ENCODE measurements at places on chromosomes 1 and 21. TPM values are rescaled to one million over a fixed set of nuclear protein-coding genes. Genes with fewer than 3 reads are reported as not detected.

DNA sequence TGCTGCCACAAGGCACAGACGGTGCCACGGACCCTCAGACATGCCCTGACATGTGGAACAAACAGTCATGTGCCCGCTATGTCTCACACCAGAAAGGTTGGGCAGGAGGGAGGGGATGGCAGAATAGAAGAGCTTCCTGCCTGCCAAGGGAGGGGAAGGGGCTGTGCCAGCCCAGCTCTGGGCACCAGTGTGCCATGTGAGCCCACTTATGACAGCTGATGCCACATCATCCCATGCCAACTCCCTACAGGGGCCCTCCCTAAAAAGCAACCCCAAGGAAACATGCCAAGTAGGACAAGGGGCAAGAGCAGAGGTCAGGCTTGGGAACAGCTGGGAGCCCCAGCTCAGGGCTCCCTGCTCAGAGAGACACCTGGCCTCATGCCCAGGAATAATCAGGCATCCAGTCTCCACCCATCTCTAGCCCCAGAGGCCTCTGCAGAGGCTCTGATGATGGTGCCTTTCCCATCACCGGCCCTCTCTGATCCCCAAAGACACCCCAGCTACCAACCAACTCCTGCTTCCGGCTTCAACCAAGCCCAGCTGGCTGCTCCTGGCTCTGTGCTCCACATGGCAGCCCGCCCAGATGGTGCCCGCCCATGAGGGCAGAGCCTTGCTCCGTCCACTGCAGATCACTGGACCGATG lies 10.3 kb downstream of the ADGRB2 start:
- no peak for DNase-seq

DNA sequence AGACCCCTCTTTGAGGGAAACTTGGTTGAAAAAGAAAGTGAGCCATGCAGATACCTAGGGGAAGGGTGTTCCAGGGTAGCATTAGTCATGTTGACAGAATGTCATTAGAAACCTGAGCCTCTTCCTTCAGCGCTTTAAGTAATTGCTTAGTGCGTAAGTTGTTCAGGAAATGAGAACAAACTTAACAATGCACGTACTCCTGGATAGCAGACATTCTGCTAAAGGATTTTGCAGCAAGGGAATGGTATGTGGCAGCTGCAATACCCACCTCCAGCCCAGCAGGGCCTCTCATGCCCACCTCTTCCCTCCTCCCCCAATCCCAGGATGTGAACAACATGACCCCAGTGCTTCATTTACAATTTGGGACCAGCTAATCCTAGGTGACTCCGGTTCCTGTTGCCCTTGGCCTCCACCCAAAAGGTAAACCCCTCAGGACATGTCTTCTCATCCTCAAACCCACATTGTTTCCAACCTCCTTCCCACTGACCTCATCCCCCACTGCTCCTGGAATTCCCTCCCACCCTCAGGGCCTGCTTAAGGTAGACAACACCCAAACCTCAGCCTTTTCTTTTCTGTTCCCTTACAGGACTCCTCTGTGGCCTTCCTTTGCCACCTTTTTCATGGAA lies 98.0 kb upstream of the BCAR3 start:
- no peak for DNase-seq

DNA sequence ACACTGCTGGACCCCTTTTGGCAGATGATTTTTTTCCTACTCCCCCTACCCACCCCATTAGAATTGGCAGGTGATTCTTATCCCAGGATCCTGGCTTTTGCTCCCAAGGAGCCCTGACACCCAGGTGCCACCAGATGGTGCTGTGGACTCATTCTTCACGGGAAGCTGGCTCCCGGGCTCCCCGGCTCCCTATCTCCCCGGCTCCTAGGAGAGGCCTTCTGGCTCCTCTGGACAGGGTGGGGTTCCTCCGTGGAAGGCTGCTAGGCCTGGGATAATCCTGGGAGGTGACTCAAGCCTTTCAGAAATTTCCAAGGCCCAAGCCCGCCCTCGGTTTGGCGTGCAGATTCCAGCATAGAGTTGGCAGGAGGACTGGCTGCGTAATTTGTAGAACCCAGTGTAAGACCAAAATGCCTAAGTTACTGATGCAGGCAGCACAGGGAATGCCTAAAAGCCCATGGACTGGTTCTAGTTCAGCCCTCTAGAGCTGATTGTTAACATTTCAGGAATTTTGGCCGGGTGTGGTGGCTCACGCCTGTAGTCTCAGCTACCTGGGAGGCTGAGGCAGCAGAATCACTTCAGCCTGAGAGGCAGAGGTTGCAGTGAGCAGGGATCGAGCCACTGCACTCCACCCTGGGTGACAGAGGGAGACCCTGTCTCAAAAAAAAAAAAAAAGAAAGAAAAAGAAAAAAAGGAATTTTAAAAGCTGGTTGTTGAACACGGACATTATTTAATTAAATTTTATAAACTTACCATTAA lies 6.8 kb upstream of the BSDC1 start:
- peak; percentile 89 for DNase-seq

GRCh38 chr1:155300553-155301329 lies 497 bp downstream of the PKLR start:
- DNase-seq: no peak

GRCh38 chr1:58585581-58586151 lies 8.6 kb upstream of the TACSTD2 start:
- DNase-seq: no peak

- no peak for DNase-seq
Observed at GRCh38 chr1:12009318-12009947, 9.9 kb upstream of the MIIP start.

GRCh38 chr1:171742577-171742922 lies 685 bp upstream of the VAMP4 start:
- DNase-seq: peak; percentile 42

DNA sequence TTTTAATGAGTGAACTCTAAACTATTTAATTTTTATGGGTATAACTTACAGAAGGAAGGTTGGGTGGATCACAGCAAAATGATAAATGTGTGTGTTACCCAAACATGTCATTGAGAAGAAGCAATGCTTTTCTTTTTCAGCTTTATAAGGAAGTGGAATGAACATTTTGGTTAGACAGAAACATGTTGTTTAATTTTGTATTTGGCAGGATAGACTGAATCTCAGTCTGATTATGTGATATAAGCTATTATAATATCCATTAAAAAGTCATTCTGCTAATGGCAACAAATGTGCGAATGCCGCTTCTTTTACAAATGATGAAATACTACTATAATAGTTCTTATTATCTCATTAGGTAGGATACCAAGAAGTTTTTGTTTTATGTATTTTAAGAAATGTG lies 281.9 kb upstream of the ZRANB2 start:
- no peak for DNase-seq

DNA sequence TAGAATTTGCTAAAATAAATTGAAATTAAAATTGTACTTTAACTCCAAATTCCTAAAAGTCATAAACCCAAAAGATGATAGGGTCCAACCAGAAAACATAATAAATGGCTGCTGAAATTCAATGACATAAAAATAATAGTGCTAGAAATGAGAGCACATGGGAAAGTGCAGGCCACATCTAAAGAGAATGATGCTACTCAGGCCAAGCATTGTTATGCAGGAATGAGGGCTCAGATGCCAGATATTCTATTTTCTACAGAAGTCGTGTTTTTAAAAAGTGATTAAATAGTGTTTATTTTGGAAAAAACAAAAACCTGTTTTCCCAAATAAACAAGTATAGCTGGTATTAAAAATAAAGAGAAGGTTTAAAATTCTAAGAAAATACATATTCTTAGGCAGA lies 234.4 kb downstream of the KCNT2 start:
- DNase-seq: no peak

- peak; percentile 63 for DNase-seq
Observed at GRCh38 chr1:211648980-211649934, 26.2 kb downstream of the NEK2 start.

DNA sequence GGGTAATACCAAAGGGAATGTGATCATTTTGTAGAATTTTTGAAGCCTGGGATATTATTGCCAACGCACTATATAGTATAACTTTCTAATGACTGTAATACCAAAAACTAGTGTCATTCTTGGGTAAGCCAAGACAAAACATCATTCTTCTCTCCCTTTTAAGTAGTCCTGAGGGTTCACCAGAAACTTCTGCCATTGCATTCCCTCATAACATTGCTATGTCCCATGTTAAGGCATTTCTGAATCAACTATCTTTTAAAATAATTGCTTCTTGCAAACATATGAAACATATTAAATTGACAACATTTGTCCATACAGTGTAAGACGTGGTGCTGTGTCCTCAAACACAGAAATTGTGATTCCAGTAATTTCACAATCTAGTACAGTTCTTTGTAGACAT lies 29.9 kb upstream of the C1orf21 start:
- DNase-seq: no peak

- DNase-seq: no peak
Observed at GRCh38 chr1:194341587-194341986, 1155.2 kb upstream of the B3GALT2 start.

CNIH4 gene
- 44.3 TPM for total RNA-seq

HIVEP3 gene
- total RNA-seq: 6.7 TPM

ATP1A2 gene
- total RNA-seq: 34.0 TPM

CELA3A gene
- not detected for total RNA-seq
